ENCODE measurements at places on chromosomes 1 and 21.

DNA sequence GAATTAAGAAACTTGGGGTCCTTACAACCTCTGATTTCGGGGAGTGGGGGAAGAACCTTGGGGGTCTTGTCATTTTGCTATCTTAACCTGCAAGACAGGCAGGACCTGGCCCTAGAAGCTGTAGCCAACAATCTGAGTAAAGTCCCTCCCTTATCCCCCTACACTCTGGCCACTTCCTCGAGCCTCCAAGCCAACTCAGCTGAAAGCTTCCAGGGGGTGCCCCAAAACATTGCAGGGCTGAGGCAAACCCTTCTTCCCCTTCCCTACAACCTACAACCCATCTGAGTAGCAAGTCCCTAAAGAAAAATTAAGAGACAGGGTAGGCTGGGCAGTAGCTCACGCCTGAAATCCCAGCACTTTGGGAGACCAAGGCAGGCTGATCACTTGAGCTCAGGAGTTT is 5.0 kb downstream of the CERS2 start:
- DNase-seq: no peak

- no peak for DNase-seq
Measured at GRCh38 chr21:37828991-37829390, 87.3 kb downstream of the KCNJ6 start.

- no peak for DNase-seq
Measured at GRCh38 chr1:46822248-46822826, 23.5 kb downstream of the CYP4B1 start.

DNA sequence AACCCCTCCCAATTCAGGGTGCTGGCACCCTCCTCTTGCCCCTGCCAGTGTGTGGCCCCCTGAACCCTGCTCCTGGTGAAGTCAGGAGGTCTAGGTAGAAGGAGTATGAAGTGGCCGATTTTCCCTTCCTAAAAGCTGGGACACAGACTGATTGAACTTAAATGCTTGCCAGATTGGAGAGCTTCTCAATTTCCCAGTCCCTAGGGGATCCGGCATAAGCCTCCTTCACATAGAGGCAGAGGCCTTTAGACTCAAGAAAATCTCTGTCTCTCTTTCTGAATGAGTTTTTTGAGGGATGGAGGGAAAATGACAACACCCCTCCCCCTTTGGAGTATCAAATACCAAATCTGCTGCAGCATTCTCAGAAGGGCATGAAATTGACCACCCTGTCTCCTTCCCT is 51.5 kb downstream of the SYT2 start:
- no peak for DNase-seq

Data from stimulated activated naive CD8-positive, alpha-beta T cell treated with anti-CD3 and anti-CD28 coated beads, Interleukin-15, amount 100 ng/mL, for 72 hours (primary cell).